ENCODE measurements at places on chromosomes 1 and 21. TPM values are rescaled to one million over a fixed set of nuclear protein-coding genes. Genes with fewer than 3 reads are reported as not detected.

CFAP45 gene
- 0.54 TPM for polyA plus RNA-seq

- DNase-seq = no peak
Measured at GRCh38 chr1:7733276-7733675, 37.8 kb upstream of the VAMP3 start.

- DNase-seq = no peak
Measured at GRCh38 chr1:9793291-9793690, 30.5 kb downstream of the CLSTN1 start.

FAM229A gene
- polyA plus RNA-seq = 5.6 TPM

TNFRSF1B gene
- 15.3 TPM for polyA plus RNA-seq

DNA sequence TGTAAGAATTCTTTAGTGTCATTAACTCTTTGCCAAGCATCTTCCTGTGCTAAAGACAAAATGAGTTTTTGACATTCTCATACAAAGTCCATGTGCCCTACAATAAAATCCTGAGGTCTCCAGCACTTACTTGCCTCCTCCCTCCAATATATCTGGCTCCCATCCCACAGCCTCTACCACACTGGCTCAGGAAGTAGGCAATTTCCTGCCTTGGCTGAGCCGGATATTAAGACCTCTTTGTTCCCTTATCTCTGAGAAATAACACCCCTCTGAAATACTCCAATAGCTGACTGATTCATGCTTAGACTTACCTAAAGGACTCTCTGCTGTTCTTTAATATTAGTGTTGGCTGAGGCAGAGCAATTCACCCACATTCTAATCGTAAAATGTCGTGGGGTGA, 37.6 kb upstream of the GORAB start:
- no peak for DNase-seq

TMEM222 gene
- 23.2 TPM for polyA plus RNA-seq

GRCh38 chr1:204931768-204932572, 61.3 kb downstream of the NFASC start:
- DNase-seq = no peak

ATP1A4 gene
- 1.3 TPM for polyA plus RNA-seq

GRCh38 chr1:22641906-22642636, 1.4 kb upstream of the C1QC start:
- DNase-seq = peak; percentile 81

DNA sequence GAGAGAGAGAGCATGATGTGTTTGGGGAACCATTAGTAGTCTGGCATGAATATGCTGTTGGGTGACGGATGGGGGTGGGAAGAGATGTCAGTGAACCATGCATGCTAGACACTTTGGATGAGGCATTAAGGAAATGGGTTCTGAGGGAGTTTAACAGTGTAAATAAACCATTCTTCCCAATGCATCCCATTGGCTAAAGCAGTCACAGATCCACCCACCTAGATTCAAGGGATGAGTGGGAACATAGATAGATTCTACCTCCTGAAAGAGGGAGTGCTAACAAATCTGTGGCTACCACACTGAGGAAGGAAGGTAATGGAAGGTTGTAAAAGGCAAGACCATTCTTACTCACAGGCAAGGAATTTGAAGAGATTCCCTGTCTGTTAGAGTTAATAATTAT, 129.8 kb upstream of the CACNA1E start:
- no peak for DNase-seq
